ENCODE measurements at places on chromosomes 16 and 17.

DNA sequence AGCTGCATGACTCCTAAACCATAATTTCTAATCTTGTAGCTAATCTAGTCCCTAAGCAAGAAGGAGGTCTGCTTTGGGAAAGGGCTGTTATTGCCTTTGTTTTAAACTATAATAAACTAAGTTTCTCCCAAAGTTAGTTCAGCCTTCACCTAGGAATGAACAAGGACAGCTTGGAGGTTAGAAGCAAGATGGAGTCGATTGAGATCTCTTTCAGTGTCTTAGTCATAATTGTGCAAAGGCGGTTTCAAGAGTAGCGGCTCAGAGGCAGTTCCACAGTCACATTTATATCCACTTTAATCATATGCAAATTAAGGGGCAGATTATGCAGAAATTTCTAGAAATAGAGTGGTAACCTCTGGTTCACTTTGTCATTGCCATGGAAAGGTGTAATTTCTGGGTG lies 17.4 kb downstream of the DRC7 start:
- no peak for DNase-seq

DNA sequence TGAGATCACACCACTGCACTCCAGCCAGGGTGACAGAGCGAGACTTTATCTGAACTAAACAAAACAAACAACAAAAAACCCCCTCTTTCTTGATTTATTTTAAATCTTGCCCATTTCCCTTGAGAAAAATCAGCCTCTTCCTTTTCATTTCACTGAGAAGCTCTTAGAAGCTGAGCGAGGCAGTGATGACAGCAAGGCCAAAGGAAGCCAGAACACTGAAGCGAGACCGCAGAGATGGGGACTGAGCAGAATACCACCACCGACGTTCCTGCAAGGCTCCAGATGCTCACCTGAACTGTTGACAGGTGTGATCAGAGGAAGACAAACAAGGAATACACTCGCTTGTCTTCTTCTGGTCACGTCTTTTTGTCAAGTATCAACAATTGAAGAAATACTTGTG lies 30.5 kb upstream of the IRF8 start:
- no peak for DNase-seq

GRCh38 chr16:82655072-82655714 lies 28.4 kb downstream of the CDH13 start:
- DNase-seq, result no peak

GRCh38 chr16:75236232-75236631 lies 15.2 kb downstream of the BCAR1 start:
- no peak for DNase-seq

DNA sequence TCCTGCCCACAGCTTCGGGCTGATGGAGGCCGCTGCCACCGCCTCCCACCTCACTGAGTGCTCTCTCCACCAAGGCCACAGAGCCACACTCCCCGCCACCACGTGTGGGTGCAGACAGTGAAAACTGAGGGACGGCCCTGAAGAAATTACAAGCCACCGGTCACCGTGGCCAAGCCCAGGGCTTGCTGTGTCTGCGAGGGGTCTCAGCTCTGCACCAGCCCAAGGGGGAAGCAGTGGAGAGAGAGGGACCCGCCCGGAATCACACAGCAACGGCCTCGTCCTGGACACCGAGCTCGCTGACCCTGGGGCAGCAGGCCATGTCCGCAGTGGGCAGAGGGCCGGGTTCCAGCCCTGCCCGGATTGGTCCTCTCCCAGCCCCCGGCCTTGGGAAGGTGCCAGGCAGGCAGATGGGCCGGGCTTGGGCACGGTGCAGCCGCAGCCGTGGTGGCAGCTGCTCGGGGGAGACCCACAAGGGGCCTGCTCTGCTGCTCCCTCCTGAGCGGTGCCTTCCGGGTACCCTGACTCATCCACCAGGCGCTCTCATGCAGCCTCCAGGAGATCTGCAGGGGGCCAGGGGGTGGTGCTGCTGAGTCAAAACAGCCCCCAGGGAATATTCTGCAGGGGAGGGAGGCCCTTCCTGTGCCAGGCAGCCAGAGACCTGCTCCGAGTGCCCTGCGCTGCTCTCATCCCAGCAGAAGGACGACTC lies 52.0 kb downstream of the CBFA2T3 start:
- no peak for DNase-seq

- no peak for DNase-seq
Observed at GRCh38 chr17:40306395-40306794, 2.6 kb upstream of the RARA start.

DNA sequence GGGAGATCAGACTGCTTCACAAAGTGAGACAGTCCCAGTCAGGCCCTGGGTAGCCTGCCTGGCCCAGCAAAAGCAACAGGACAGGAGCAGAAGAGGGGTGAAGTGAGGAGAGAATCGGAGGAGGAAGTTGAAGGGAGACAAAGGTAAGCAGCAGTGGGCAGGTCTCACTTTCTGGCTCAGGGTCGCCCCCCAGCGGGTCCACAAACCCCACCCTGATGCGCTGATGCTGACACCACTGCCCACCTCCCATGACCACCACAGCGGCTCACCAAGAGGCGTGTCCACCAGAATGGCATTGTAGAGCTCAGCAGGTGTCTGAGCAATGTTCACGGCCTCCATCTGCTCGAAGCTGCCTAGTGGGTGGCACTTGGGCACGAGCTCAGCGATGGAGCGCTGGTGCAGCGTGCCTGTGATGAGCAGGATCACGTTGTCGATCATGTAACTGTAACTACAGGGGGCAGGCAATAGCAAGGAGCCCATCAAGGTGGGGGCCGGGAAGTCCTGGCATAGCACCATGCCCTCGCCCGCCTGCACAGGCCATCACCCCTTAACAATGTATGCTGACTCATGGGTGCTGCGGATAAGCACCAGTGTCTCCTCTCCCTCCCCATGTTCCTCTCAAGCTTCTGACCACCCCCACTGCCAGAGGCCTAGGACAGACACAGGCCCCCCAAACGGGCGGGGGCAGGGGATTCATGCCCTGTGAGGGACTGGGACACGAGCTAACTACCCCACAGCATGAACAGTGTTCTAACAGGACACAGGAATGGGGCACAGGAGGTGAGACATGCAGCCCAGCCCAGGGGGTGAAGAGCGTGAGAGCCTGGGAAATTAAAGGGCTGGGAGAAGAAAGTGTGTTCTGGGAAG lies 13.6 kb downstream of the HSD11B2 start:
- DNase-seq, result no peak

- DNase-seq, result no peak
Observed at GRCh38 chr16:10813099-10813455, 5.5 kb downstream of the TVP23A start.

DNA sequence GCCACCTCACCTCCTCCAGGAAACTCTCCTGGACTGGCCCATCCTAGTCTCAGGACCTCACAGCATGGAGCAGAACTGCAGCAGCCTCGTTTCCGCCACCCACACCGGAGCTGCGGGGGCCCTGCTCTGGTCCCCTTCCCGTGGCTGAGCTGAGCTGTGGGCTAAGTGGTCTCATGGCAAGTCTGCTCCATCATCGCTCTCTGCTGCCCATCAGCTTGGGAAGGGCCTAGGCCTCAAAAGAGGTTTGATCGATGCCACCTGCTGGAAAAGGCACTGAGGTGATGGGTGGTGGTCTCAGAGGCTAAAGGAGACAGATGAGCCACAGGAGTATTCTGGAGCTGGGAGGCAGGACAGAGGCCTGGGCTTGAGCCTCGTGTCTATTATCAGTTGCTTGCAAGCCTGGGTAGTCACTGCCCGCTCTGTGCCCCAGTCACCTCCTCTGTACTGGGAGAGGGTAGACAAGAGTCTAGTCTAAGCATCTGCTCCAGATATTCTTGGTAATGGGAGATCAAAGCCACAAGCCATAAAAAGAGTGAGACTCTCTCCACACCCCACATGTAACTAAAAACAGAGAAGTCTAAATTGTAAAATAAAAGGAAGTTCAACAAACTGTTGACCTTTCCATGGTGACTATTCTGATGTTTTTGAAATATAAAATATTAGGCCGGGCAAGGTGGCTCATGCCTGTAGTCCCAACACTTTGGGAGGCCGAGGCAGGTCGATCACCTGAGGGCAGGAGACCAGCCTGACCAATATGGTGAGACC lies 1.6 kb downstream of the ITGAE start:
- no peak for DNase-seq

GRCh38 chr17:58575511-58575910 lies 61.1 kb upstream of the MTMR4 start:
- no peak for DNase-seq

GRCh38 chr16:75927810-75928209 lies 201.5 kb upstream of the CPHXL start:
- DNase-seq, result no peak

GRCh38 chr17:27633312-27634025 lies 2.5 kb downstream of the LGALS9 start:
- DNase-seq, result no peak

DNA sequence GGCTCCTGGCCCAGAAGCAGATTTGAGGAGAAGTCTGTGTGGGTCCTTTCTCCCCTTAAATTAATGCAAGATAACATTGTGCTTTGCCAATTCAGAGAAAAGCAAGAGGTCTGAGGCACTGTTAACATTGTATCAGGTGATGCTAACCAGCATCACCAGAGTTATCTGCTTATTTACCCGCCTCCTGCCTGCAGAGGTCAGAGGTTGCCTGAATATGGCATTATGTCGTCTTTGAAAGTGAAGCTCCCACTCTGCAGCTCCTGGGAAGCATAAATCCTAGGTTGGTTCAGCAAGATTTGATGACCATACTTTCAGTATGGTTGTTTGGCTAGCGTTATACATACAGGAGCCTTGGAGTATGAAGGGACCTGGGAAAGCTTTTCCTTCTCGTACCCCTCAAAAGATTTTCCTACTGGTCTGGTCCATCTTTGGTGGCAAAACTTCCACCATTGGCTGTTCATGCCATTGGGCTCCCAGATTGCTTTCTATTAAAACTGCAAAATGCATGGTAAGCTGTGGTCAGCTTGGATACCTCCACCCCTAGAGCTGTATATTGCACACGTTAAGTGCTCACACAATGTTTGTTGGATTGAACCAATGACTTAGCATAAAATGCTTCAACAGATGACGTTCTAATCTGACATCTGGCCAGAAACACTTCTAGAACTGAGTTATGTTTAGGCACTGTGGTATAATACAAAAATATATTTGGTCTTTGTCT lies 24.1 kb downstream of the CHD9 start:
- DNase-seq, result no peak

DNA sequence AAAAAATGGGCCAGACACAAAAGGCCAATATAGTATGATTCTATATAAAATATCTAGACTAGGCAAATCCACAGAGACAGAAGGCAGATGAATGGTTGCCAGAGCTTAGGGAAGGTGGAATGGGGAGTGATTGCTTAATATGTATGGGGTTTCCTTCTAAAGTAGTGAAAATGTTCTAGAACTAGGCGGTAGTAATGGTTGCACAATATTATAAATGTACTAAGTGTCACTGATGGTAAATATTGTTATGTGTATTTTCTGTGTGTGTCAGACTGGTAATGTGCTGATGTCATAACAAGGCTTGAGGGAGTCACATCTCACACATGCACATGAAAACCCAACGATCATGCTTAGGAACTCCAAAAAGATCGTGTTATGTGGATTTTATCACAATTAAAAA lies 106.9 kb upstream of the SIAH1 start:
- no peak for DNase-seq

- DNase-seq, result no peak
Observed at GRCh38 chr16:14341324-14342225, 270.5 kb downstream of the MRTFB start.
